Glomerular endothelial cell (primary cell): ENCODE measurements at places on chromosomes 2 and 18.

GRCh38 chr18:35192415-35192814 is 48.4 kb upstream of the ZNF397 start:
- no peak for DNase-seq

DNA sequence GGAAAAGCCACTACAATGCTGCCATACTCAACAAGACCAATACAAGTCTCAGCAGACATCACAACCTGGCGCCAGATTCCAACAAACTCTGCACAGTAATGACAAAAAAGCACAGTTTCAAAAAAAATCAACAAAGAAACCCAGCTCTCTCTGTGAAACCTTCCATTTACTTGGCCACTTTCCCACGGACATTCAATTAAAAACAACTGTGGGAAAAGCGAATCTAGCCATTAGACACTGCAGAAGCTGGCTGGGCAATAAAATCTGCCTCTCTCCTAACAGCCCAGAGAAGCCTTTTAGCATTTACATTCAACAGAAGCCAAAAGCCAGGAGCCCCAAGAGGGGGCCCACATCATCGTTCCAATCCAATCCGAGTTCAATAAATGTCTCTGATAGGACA is 128.9 kb downstream of the HDAC4 start:
- DNase-seq = no peak

- DNase-seq = no peak
Measured at GRCh38 chr2:144826105-144826504, 306.2 kb upstream of the ZEB2 start.

DNA sequence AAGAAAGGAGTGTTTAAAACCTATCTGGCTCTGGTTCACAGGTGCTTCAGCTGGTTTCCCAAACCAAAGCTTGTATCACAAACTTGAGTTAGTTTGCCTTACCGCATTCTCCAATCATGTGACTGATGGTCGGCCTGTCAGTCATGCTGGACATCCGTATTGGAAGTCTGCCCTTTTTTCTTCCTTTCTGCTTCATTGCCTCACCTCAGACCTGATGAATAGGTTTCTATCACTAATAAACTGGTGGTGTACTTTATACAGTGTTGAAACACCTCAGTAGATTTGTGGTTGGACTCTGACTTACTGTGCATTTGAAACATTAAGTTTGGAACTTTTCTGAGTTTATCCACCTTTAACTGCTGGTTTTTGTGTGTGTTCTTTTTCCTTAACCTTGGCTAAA is 84.1 kb downstream of the R3HDM1 start:
- no peak for DNase-seq

DNA sequence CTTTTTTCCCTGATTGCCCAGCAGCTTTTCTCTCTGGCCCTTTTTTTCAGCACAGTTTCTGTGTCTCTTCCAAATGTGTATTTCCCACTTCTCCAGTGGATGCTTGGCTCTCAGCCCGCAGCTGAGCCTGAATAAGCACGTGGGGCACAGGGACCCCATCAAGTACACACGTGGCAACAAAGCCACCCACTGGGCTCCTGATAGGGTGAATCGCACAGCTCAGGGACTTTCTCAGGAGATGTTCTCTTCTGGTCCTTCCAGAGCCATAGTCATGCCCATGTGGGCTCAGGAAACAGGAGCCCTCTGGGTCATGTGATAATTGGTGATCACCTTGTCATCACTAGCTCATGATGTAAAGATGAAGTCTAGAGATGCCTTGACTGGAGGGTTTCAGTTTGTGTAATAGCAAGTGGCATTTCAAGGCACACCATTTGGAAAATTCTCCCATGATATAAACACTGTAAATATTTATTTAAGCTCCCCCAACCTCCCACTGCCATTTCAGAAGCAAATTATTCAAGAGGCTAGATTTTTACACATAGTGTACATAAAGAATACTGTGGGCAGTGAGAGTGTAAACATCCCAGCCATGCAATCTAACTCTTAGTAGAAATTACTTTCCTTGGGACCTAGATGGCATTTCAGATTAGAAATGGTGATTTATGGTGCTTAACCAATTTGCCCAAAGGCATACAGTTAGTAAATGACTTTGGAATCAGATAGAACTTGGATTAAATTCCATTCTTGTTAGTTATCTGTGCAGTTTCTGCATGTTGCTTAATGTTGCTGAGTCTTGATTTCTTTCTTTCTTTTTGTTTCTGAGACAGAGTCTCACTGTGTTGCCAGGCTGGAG is 597.5 kb downstream of the SLC4A3 start:
- no peak for DNase-seq

- DNase-seq = no peak
Measured at GRCh38 chr2:166278856-166279255, 96.9 kb downstream of the SCN9A start.

- DNase-seq = no peak
Measured at GRCh38 chr2:239022437-239023260, 174.8 kb downstream of the TWIST2 start.

GRCh38 chr2:105287692-105288091 is 41.8 kb downstream of the TGFBRAP1 start:
- peak; percentile 22 for DNase-seq

- DNase-seq = no peak
Measured at GRCh38 chr2:74984947-74985637, 26.6 kb downstream of the POLE4 start.

DNA sequence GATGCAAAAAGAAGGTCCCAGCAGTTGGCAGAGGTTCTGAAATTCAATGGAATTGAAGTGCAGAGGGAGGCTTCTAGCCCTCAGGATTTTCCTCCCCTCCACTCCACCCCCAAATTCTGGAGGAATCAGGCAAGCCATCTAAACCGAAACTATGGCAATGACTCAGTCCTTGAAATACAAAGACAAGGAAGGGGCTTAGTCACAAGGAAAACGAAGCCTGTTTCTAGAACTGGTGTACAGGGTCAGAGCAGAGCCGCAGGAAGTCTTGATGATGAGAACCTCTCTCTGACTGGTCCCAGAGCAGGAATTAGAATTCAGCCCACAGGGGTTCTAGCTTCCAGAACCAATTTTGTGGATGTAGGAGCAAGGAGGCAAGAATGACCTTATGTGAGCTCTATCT is 111.7 kb upstream of the SCN1A start:
- DNase-seq = peak; percentile 95

DNA sequence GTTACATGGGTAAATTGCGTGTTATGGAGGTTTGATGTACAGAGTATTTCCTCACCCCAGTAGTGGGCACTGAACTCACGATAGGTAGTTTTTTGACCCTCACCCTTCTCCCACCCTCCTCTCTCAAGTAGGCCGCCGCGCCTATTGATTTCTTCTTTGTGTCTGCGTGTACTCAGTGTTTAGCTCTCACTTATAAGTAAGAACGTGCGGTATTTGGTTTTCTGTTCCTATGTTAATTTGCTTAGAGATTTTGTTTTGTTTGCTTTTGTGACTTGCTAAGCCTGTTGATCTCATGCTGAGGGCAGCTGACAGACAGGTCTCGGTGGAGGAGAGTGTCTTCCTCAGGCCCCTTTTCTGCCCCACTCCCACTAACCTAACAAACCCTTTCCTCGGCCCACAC is 36.2 kb downstream of the ACOXL start:
- no peak for DNase-seq

- no peak for DNase-seq
Measured at GRCh38 chr18:2919600-2919999, 72.8 kb downstream of the EMILIN2 start.

- DNase-seq = no peak
Measured at GRCh38 chr18:23908827-23909226, 105.7 kb upstream of the TTC39C start.
